Hematopoietic multipotent progenitor cell treated with erythropoietin and hydrocortisone succinate and interleukin-3 and kit ligand, for 15 days (in vitro differentiated cells): ENCODE measurements at places on chromosomes 11 and 22.

DNA sequence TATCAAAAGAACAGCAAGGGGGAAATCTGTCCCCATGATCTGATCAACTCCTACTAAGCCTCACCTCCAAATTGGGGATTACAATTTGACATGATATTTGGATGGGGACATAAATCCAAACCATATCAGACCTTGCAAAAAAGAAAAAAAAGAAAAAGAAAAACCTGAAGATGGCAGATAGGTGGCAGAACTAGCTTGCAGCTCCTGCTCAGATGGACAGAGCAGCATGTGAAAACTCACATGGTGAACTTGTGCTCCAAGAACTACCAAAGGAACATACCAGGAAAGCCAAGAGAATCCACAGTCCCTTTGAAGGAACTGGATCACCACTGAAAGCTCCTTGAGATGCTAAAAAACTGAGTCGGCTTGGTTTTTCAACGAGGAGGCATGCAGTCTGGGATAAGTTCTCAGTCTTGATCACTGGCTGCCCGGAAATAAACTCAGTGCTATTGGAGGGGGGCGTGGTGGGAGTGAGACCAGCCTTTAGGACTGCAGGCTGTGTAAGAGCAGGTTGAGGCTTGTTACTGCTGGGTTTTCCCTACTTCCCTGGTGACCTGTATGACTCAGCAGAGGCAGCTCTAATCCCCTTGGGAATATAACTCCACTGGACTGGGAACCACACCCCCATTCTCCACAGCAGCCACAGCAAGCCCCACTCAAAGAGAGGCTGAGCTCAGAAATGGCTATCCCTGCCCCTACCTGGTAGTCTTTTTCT lies 358.3 kb upstream of the ARHGAP42 start:
- no peak for DNase-seq

GRCh38 chr22:33421859-33422258 lies 363.7 kb upstream of the SYN3 start:
- no peak for DNase-seq

- DNase-seq, result no peak
Measured at GRCh38 chr11:12565406-12565805, 108.8 kb upstream of the TEAD1 start.

DNA sequence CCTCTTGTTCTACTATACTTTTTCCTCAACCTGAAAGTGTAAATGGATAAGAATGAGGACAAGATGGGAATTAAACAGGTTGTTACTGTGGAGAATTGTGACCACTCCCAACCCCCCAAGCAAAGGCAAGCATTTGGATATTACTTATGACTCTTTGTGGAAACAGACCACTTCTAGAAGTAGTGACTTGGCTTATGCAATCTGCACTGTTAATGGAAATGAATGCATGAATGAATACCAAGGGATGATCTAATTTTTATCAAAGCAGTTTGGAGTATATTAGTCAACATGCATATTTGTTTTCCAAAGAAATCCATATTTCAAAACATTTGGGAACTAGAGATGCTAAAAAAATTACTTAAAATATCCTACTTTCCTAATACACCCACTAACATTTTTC lies 35.3 kb downstream of the AMOTL1 start:
- no peak for DNase-seq

DNA sequence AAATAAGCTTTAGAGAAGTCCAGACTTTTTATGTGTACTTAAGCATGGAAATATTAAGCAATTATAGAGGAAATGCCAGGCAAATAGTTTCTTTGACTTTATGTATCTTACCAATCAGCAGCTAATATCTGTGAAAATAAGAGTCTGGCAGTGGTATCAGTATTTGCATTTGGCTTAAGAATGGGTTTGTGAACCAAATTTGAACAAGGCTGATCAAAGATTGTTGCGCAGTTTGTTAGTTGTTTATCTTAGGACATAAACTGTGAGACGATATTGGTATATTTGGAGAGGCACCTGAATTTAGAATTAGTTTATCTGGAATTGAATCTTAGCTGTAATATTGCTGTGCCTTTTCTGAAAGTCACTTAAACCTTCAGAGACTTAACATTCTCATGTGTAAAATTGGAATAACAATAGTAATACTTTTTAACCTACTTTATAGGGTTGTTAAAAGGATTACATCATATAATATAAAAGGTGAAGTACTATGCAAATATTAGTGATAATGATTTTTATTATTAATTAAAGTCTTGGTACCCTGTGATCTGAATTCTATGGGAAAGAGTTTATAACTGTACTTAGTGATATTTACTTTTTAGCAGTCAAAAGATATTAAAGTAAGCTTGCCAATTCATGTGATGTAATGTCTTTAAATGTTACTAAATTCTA lies 66.4 kb downstream of the DYNC2H1 start:
- DNase-seq, result no peak

- DNase-seq, result no peak
Measured at GRCh38 chr11:8603696-8604077, 9.7 kb upstream of the STK33 start.

DNA sequence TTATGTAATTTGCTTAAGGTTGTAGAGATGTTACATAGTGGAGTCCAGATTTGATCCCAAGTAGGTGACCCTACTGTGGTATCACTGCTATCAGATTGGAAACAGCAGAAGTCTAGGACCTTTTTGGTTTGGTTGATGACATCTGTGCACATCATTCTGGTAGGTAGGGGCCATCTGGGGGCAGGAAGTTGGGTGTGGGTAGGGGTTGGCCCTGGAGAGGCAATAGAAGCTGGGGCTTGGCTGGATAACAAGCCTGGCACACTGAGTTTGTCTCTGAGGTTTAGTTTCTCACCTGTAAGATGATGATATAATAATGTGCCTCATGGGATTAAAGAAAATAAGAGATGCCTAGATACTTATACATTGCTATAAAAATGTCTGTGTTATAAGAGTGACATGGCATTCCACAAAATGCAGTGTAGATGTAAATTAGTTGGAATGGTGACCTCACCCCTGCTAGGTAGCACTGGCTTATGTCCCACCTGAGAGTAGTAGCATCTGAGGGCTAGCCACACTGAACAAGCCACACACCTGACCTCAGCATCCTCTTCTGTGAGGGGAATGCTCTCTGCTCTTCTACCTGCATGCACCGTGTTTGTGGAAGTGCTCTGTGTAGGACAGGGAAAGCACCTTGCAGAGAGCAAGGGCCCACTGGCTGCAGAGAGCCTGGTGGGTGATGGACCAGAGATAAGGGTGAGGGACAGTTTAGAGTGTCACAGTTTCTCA lies 36.9 kb downstream of the PTPRJ start:
- no peak for DNase-seq

GRCh38 chr11:121448431-121448941 lies 3.6 kb upstream of the SORL1 start:
- DNase-seq, result no peak

- no peak for DNase-seq
Measured at GRCh38 chr11:12392672-12393071, 15.3 kb downstream of the PARVA start.

DNA sequence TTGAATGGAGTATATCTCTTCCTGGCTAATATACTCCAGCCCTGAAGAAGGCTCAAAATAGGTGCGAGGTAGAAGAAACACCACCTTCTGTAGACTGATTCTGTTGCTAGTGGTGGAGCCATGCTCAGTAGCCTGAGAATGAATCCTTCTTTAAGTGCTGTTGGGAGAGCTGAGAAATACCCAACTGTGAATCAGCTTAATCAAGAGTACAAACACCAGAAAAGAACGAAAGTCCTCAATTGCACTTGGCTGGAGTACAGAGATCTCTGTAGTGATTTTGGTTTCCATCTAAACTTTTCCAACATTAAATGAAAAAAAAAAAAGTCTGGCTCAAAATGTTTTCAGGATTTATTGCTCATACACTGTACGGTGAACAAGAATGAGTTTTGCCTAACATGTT lies 619.1 kb downstream of the METTL15 start:
- DNase-seq, result no peak

DNA sequence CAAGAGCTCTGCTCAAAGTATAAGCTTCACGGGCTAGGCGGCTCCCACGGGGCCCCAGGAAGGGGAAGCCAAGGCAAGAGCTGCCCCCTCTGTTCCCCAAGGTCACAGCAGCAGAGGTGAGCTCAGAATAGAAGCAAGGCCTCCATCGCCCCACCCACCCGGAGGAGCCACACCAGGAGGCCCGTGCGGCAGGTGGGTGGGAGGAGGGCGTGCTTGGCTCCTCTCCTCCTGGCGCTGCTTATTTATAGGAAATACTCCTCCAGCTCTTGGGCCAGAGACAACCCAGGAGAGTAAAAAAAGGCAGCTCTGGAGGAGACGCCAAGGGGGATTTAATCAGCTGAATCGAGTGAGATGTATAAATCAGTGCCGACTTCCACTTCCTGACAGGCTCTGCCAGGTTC lies 87.8 kb downstream of the FEZ1 start:
- DNase-seq, result no peak

DNA sequence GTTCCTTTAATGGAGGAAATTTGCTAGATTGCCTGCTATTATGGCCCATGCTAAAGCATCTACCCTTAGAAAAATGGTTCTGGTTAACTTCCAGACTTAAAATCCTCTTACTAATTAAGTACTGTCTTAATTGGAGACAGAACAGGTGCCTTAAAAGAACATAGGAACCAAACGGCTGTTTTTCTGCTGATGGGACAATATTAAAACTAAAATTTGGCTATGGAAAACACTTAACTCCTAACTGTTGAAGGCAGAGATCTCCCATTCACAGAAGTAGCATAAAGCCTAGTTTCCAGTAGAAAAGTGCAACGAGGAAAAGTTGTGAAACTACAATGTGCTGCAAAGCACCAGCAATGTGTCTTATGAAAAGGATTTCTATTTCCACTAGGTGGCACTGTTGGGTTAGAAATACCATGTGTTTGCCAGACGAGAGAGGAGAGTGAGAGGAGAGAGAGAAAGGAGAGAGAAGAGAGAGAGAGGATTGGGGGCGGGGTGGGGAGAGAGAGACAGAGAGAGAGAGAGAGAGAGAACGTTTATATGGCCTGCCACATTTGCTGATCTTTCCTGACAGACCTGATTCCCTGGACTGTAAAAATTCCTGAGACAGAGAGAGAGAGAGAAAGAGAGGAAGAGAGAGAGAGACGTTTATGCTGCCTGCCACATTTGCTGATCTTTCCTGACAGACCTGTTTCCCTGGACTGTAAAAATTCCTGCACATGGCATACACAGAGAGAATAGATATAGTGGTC lies 51.5 kb downstream of the FAM181B start:
- peak; percentile 59 for DNase-seq

DNA sequence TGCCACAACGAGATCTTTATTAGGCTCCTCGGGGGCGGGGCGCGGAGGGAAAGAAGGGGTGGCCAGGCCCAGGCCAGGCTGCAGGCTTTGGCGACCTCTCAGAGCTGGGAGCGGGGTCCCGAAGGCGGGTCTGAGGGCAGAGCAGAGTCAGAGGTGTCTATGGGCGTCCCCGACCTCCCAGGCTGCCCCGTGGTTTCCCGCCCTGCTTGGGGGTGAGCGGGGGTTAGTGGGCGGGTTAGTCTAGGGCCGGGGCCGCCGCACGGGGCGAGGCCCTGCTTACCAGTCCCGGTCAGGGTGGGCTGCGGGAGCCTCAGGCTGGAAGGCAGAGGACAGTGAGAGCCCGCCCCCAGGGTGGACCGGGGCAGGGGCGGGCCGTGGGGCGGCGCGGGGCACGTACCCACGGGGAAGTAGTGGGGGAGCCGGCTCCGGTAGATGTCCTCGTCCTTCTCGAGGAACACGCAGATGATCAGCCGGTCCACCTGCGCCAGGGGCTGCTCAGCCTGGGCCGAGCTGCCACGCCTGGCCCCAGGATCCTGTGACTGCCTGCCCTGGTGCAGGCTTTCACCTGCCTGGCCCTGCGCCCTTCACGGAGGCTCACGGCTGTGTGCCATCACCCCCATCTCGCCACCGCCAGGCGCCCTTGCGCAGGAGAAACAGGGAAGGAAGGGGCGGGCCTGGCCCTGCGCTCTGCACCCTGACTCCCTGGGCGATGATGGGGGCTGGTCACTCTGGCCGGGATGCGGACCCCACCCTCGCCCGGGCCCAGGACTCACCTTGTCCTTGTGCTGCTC lies 12.5 kb downstream of the OTUB1 start:
- DNase-seq, result no peak

GRCh38 chr22:46613606-46614021 lies 6.6 kb upstream of the GRAMD4 start:
- no peak for DNase-seq

GRCh38 chr11:122209619-122210366 lies 93.8 kb upstream of the BLID start:
- no peak for DNase-seq

- no peak for DNase-seq
Measured at GRCh38 chr11:47001781-47002181, 65.2 kb downstream of the CSTPP1 start.

GRCh38 chr11:45285930-45286632 lies at the start of gene SYT13:
TSS of gene SYT13 (minus strand) at chr11:45286341. CDS start at chr11:45286207, 134 bp downstream.
- no peak for DNase-seq

GRCh38 chr11:78570031-78570430 lies 4.6 kb downstream of the NARS2 start:
- DNase-seq, result no peak

GRCh38 chr11:9399466-9399865 lies 15.0 kb downstream of the IPO7 start:
- no peak for DNase-seq
